ENCODE measurements at places on chromosomes 12 and 14. TPM values are rescaled to one million over a fixed set of nuclear protein-coding genes. Genes with fewer than 3 reads are reported as not detected.

The PPP1R1A gene
- total RNA-seq, result 71.0 TPM

The HCAR3 gene
- 1.4 TPM for total RNA-seq

The LIMA1 gene
- 30.6 TPM for total RNA-seq

The TSHR gene
- not detected for total RNA-seq

The C12orf56 gene
- total RNA-seq, result not detected

The PLEK2 gene
- 0.76 TPM for total RNA-seq

- no peak for DNase-seq
Observed at GRCh38 chr14:101582294-101582693, 21.0 kb downstream of the DIO3 start.

GRCh38 chr12:71000748-71001147, 80.2 kb upstream of the PTPRR start:
- DNase-seq, result no peak

DNA sequence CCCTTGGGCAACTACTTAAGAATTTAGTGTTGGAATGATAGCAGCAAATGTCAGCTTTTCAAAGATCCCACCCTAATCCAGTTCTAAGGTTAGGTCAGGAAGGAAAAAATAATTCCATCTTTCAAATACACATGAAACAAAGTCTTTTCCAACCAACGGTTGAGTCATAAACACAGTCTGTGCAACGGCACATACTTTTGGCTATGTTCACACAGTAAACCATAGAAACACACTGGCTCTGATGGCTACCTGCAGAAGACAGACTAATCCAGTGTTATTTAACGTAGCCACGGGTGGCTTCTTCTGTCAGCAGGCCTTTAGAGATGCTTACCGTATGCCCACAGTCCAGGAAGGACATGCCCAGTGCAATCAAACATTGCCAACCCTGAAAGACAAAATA, 35.7 kb downstream of the HIGD1C start:
- DNase-seq, result no peak

GRCh38 chr12:120013659-120014380, 24.8 kb downstream of the BICDL1 start:
- DNase-seq, result no peak

DNA sequence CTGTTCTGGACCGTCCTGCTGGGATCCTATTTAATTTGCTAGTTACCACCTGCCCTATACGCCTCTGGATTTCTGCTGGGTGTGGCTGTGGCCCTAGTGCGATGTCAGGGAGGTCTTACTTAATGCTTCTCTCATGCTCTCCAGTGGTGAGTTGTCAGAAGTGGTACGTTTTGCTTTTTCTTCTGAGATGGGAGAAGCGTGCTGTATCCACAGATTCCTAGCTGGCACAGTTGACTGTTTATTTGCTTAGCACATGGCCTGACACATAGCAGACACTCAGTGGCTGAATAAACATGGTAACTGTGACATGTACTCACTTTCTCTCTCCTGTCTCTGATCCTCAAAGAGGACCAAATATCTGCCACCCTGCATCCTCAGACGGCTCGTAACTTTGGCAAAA, 107.3 kb downstream of the CACNA1C start:
- no peak for DNase-seq

- DNase-seq, result no peak
Observed at GRCh38 chr14:50334211-50334610, 22.1 kb downstream of the DMAC2L start.

DNA sequence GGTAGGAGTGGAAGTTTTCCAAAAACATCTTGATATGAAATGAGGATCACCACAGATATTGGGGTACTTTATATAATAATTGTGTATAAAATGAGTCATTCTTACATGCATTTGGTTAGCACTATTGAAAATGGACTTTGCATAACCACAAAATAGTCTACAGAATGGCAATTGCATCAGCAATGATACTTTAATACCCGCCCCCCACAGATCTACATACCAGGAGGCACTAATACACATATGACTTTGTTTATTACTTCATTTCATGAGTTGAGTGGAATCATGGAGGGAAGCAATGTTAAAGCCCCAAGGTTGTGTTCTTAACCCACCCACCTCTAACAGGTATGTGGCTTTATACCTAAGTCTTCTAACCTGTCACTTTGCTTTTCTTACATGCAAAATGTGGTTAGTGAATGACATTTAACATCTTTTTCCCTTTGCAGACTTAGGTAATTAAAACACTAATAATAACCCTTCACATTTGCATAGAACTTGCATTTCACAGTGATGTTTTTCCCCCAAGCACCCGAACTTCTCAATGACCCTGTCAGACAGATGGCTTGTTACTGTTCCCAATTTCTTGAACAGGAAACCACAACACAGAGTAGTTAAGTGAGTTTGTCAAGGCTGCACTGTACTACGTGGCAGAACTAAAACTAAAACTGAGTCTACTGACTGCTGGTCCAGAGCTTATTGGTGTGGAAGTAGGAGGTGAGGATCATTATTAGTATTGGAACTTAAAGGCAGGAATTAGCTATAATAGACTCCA, 101.9 kb downstream of the NPAS3 start:
- no peak for DNase-seq

GRCh38 chr14:92258934-92259333, 64.0 kb upstream of the SLC24A4 start:
- DNase-seq, result no peak

DNA sequence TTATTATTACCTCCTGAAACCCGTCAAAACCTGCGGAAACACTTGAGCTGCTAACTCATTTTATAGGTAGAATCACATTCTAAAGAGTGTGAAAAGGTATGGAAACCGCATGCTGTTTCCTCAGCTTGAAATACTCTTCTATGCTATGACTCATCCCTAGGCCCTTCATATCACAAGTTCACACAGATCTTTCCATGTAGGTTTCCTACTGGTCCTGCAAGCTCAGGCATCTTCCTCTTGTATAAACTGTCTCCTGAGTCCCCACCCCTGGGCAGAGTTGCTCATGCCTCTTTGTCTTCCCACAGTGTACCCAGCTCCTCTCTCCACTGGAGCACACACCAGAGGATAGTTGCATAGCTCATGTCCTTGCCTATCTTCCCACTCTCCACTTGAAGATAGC, 84.7 kb downstream of the CMAS start:
- DNase-seq, result no peak

DNA sequence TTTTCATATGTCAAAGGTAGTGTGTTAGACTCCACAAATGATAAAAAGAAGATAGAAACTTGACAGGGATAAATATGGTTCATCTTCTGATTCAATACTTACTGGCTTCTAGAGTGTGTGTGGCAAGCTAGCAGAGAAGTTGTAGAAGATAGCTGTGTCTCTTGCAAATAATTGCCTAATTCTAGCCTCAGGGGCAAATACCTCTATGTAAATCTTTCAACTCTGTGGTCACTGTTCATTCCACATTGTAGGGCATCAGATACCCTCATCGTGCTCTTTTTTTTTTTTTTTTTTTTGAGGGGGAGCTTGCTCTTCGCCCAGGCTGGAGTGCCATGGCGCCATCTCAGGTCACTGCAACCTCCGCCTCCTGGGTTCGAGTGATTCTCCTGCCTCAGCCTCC, 1.7 kb downstream of the OLR1 start:
- DNase-seq, result no peak

GRCh38 chr12:15329891-15330290, 7.6 kb downstream of the PTPRO start:
- no peak for DNase-seq

GRCh38 chr12:118418385-118419057, 42.2 kb downstream of the SUDS3 start:
- DNase-seq, result no peak

- no peak for DNase-seq
Observed at GRCh38 chr12:57736741-57737466, 1.6 kb downstream of the AGAP2 start.

DNA sequence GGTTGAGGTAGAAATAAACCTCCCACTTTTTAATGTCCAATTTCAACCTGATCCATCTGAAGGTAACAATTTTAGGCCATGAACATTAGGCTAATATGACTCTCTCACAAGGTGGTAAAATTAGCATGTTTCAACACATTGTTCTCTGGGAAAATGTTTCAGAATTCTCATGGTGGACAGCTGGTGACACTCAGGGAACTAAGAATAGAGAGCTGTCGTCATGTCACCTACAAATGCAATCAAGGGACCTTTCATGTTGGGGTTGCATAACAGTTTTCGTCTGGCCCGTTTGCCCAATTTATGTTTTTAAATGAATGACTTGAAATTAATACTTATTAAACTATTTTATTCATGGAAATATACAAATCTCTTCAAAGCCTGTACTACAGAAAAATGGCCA, 180.7 kb upstream of the PRICKLE1 start:
- no peak for DNase-seq

DNA sequence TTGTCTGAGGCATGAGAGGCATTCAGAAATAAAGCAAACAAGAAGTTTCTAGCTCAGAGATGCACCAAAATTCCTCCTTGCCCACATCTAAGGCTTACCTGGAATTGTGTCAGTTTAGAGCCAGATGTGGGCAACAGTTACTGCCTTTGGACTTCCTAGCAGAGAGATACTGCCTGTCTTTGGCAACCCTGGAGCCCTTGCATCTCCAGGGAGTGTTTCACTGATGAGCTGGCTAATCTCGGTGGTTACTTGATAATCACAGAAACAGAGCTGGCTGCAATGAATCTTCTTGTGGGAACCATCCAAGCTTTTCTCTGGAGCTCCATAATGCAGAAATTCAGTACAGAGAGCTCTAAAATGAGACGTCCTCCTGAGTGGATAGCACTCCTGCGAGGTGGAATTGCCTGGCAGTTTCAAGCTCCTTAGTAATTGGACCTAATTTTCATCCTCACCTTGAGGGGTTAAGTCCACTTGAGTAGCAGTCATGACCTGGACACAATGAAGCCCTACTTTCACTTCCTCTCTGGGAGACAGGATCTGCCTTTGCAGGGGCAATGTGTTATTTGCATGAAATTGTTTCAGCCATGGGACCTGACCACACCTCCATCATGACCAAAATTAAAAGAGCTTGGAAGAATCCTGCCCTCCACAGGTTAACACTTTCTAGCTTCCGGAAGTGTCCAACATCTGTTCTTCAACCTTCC, 108.8 kb upstream of the ARHGAP5 start:
- no peak for DNase-seq

DNA sequence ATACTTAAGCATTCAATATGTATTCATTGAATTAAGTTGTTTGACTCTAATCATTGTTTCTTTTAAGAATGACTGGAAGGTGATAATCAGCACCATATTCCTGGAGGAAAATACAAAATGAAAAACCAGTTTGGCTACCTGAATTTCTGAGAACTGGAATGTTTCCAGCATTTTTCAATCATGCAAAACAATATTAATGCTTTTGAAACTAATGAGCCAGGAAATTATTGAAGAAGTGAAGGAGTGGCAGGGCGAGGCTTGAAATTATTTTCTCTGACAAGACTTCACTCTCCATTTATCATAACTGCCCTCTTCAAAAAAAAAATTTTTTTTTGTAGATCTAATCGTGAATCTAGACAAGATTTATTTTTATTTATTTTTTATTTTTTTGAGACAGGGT, 19.0 kb downstream of the TMEM19 start:
- DNase-seq, result no peak

- DNase-seq, result no peak
Observed at GRCh38 chr12:45970391-45970790, 20.0 kb downstream of the SCAF11 start.

- DNase-seq, result no peak
Observed at GRCh38 chr12:116194935-116195431, 82.5 kb downstream of the MED13L start.

- no peak for DNase-seq
Observed at GRCh38 chr12:68439368-68440045, 107.3 kb upstream of the MDM1 start.

DNA sequence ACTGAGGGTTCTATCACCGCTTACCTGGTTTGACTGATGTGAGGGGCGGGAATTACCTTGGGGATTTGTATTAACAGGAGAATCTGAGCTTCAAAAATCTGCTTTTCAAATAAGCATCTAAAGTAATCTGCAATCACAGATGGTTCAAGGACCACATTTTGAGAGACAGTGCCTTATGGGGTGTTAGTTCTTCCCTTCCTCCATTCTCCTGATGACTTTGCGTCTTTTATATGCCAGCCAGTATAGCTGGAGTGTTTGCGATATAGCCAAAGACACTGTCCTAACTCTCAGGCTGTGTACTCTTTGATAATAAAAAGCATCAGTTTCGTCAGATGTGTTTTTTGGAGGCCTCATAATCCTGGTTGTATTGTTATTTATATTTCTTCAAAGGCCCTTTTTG, 39.5 kb downstream of the PPHLN1 start:
- DNase-seq, result no peak
